Naive thymus-derived CD4-positive, alpha-beta T cell (primary cell): ENCODE measurements at places on chromosomes 3 and 15.

- DNase-seq, result no peak
These were observed 5.0 kb downstream of the CMTM8 start for GRCh38 chr3:32243519-32243918.

DNA sequence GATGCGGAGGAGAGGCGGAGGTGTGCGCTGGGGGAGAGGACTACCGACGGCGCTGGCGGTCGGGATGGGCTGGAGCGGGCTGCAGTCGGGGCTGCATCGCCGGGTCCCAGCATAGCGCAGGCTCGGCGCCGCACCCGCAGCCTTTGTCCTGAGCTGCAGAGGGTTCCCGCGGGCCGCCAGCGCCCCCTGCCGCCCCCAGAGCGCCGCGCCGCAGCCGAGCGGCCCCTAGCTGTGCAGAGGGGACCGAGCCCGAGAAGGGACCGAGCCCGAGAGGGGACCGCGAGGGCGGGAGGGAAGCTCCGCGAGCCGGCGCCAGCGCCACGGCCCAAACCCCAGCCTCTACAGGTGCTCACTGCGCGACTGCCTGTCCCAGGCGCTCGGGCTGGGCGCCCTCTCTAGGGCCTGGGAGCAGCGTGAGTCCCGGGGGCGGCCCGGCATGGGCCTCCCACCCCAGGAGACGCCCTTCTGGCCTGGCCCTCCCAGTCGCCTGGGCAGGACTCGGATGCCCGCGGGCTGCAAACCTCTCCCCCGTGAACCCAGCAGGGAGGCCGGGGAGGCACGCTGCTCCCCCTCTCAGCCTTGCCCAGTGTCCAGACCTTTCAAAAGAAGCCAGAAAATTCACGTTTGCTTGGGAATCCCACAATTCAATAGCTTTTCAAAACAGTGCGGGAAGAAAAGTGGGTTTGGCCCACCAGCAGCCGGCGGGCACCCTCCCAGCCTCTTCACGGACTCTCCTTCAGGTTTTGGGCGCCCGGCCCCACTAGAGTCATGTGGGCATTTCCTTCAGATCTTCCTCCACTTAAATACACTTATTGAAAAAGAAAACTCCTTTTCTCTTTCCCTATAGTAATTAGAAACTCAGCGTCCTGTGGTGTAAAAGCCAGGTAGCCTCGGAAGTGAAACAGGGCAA, 134.7 kb downstream of the TPRA1 start:
- DNase-seq, result peak; percentile 42

GRCh38 chr15:97995192-97995591, 34.7 kb downstream of the ARRDC4 start:
- no peak for DNase-seq

- no peak for DNase-seq
These were observed 303.9 kb upstream of the RASGRP1 start for GRCh38 chr15:38868326-38869114.

- no peak for DNase-seq
These were observed 9.4 kb upstream of the ERC2 start for GRCh38 chr3:56477646-56478045.

- no peak for DNase-seq
These were observed 73.2 kb upstream of the SNRPA1 start for GRCh38 chr15:101368086-101368780.

DNA sequence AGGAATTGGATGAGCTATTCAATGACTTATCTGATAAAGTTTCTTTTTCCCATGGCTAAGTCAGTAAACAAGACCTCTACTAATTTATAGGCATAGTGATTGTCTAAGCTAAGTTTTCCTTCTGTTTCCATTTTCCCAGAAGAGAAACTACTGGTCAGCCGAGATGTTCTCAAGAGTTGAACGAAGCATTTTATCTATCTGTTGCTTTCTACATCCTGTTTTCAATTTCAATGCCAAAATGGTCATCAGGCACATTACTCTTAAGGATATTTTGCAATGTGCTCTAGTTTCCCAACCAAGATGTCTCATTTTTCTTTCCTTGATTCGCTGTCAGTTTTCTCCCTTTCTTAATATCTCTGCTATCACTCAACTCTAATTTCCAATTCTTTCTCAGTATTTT, 228.7 kb downstream of the MBNL1 start:
- no peak for DNase-seq

- no peak for DNase-seq
These were observed 2.7 kb downstream of the SPESP1 start for GRCh38 chr15:68933001-68933400.

DNA sequence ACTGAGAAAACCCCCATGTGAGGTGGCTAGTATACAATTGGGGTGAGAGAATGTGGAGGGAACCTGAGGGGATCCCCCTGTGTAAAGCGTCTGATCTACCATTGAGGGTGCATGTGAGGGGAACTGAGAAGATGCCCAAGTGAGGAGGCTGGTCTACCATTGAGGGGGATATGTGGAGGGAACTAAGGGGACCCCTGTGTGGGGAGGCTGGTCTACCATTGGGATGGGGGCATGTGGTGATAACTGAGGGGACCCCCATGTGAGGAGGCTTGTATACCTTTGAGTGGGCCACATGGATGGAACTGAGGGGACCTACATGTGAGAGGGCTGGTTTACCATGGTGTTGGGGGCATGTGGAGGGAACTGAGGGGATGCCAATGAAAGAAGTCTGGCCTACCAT, 160.8 kb downstream of the FBLN2 start:
- DNase-seq, result no peak
